GM12878 (cell line): ENCODE measurements at places on chromosomes 5 and 9. TPM values are rescaled to one million over a fixed set of nuclear protein-coding genes. Genes with fewer than 3 reads are reported as not detected.

DNA sequence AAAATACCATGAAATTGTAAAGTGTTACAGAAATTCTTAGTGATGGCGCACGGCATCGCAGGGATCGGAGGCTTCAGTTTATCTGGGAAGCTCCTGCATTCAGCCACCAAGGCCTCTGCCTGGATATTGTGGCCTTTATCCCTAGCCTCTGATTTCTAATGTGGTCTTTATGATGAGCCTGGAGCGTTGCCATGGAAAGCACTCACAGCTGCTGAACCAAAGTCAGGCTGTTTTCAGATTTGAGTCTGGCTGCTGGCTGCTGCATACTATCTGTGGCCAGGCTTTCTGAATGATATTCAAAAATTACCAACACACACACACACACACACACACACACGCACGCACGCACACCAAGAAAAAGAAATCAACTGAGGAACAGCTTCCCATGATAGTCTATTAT lies 101.1 kb upstream of the ZNF366 start:
- no peaks in the 10 kb centered on the region for H3K4me1 ChIP-seq
- H3K27me3 ChIP-seq = no peaks in the 10 kb centered on the region
- no peak for DNase-seq

DNA sequence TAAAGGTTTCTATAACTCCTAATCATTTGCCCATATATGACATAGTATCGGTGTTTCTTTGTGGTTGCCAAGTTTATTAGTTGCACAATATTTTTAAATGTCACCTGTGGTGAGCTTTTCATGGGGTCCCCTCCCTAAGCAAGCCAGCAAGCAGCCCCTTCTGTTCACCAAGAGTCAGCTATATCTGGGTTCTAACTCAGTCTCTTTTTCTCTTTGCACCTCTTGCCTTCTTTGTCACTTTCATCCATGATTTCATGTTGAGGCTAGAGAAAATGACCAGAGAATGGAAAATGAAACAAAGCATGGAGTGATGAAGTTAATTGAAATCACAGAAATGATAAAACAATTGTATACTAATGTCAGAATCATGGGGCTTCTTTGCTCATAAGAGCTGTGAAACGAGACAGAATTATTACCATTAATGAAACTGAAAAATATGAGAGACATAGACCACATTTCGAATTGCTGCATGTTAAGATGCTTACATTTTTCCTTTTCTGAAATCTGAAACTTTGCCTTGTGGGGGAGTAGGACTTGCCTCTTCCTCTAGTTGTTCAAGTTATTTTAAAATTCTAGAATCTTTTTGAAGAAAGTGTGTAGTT lies 75.7 kb downstream of the CAMK4 start:
- no peaks in the 10 kb centered on the region; the same call in 1 of the 2 replicates for H3K36me3 ChIP-seq
- H3K27ac ChIP-seq = peak overlapping the region; percentile 55
- H3K27me3 ChIP-seq = no peaks in the 10 kb centered on the region

DNA sequence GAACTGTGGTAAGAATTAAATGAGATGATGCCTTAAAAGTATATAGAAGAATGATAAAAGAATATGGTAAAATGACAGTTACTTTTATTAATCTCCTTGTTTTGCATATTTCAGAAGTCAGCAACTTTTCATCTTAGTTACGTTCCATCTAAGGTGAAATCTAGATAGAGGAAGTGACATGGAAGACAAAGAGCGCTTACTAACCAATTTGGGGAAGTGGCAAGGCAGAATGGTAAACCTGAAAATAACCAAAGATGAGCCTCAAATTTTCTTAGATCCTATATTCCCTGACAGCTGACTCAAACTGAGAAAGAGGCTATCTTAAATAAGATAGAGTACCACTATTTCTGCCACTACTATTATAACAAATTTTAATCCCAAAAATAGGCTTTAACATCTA lies 52.5 kb downstream of the FGF10 start:
- no peaks in the 10 kb centered on the region for H3K27me3 ChIP-seq
- no peak overlapping the region for H3K4me3 ChIP-seq
- no peak overlapping the region for H3K27ac ChIP-seq
- no peak for DNase-seq
- H3K4me1 ChIP-seq = no peaks in the 10 kb centered on the region

GRCh38 chr5:60232036-60232795 lies 338.7 kb upstream of the PDE4D start:
- no peaks in the 10 kb centered on the region for H3K36me3 ChIP-seq
- H3K27ac ChIP-seq = no peak overlapping the region
- H3K4me1 ChIP-seq = no peaks in the 10 kb centered on the region

DNA sequence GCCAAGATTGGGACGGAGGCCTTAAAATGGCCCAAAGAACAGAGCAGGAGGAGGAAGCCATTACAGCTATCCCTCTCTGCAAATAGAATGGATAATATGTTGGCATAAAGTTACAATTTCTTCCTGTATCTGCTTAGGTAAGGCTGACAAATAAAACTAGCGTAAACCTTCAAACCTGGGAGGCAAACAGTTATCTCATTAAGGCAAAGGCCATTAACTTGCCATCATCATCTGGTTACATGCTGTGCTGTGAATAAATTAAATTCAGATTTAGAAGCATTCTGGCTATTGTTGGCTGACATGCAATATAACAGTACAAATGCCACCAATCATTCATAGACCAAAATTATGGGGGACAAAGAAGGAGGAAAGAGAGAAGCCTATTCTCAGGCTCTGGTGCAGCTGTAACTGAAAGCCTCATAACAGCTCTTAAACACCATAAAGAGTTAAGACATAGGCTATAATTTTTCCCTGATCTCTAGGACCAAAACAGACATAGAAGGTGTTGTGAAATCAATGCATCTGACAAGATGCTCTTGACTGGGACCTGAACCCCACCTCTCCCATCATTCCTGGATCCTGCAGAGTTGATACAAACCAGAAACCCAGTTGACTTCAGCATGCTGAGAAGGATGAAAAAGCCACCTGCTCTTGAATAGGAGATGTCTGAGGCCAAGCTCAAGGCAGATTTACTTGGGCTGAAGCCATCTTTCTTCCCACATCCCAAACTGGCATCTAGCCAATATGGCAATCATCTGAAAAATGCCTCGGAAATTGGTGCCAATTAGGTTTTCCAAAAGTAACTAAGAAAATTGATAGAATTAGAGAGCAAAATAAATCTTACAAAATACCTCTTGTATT lies 62.5 kb downstream of the PLCXD3 start:
- DNase-seq = no peak
- H3K4me3 ChIP-seq = no peak overlapping the region
- H3K27me3 ChIP-seq = no peaks in the 10 kb centered on the region
- H3K36me3 ChIP-seq = no peaks in the 10 kb centered on the region

Gene KCNT1
- not detected in 2 replicates for total RNA-seq

DNA sequence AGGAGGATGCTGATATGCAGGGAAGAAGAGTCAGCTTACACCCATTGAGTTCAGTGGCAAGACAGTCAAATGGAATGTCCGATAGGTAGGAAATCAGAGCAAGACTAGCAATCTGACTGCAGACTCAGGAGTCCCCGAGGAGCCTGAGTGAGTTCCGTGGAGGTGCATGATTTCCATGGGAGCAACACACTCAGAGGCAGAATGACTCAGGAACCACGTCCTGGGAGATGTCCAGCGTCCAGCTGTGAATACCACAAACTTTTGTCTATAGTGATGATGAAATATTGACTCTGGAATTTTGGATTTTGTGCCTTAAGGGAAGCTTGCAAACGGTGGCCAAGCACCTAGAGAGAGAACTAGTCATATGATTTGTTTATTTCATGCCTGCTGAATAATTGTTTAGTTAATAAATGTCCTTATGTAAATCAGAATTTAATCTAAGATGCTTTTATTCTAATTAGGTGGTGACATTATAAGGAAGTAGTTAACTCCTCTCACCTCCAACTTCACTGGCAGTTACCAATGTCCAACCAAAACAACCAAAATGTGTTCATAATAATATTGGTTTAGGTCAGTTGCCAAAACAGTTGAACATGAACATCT lies 100.4 kb downstream of the PDE4D start:
- H3K4me1 ChIP-seq = no peaks in the 10 kb centered on the region
- no peaks in the 10 kb centered on the region for H3K36me3 ChIP-seq
- no peak for DNase-seq
- H3K27me3 ChIP-seq = no peaks in the 10 kb centered on the region
- H3K27ac ChIP-seq = no peak overlapping the region
- H3K4me3 ChIP-seq = no peak overlapping the region

GRCh38 chr5:64502196-64502595 lies 3.6 kb upstream of the RGS7BP start:
- no peaks in the 10 kb centered on the region for H3K4me1 ChIP-seq
- H3K27ac ChIP-seq = no peak overlapping the region
- peaks cover 3% of the 10 kb centered on the region; the same call in 1 of the 2 replicates for H3K27me3 ChIP-seq
- no peak for DNase-seq
